ENCODE measurements at places on chromosomes 4 and X.

DNA sequence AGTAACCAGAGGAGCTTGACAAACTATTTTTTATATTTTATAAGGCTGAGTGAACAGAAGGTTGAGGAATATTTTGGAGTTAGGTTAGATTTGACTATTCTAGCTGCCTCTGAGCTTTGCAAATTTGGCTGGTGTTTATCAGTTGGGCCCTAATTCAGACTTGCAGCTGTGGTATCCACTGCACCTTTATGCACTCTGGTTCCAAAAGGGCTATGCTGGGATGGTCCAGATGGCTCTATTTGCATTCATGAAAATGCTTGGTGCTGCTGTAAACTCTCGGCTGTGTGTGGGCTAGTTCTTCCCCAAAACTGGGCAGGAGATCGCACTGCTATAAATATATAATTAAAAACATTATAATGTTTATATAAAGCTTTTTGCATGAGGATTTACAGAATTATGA, 106.3 kb downstream of the REPS2 start:
- DNase-seq: no peak

- no peak for DNase-seq
Observed at GRCh38 chr4:24364852-24365251, 219.5 kb downstream of the DHX15 start.

DNA sequence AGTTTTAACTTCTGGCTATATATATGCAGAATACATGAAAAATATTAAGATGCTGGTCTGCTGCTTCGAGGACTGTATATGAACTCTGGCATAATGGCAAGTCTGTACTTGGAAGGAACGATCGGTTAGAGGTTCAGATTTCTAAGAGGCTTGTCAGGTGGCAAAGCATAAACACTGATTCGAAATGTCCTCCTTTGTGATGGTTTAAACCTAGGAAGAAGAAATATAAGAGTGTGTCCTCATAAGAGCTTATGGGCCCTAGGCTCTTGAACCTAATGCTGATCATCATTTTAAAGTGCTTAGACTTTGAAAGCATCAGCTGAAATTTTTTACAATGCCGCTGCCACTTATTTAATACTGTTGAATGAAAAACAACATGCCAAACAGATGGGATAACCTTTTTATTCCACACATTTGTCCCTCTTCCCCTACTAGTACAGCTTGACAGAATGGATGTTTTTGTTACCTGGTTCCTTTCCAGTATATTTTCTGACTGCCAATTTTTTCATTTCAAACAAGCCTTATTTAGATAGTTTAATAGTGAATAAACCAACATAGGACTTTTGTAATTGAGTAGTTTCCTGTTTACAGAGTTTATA, 8.8 kb downstream of the SPRY1 start:
- DNase-seq: no peak

GRCh38 chrX:13334491-13334890, 14.6 kb upstream of the ATXN3L start:
- no peak for DNase-seq

- DNase-seq: no peak
Observed at GRCh38 chr4:100581337-100581736, 63.5 kb upstream of the EMCN start.

Measured in midbrain (tissue), 1 donor.